ENCODE measurements at places on chromosomes 11 and 22.

DNA sequence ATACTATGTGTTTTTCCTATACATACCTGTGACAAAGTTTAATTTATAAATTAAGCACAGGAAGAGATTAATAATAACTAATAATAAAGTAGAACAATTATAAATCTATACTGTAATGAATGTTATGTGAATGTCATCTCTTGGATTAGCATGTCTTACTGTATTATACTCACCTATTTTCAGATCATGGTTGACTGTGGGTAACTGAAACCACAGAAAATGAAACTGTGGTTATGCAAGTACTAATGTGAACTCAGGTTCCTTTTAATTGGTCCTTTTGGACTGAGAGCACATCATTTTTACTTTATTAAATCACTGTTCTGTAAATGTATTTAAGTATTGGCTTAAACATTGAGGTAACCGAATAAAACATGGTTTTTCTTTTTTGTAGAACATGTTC, 108.8 kb downstream of the PPP6R3 start:
- no peak for DNase-seq

DNA sequence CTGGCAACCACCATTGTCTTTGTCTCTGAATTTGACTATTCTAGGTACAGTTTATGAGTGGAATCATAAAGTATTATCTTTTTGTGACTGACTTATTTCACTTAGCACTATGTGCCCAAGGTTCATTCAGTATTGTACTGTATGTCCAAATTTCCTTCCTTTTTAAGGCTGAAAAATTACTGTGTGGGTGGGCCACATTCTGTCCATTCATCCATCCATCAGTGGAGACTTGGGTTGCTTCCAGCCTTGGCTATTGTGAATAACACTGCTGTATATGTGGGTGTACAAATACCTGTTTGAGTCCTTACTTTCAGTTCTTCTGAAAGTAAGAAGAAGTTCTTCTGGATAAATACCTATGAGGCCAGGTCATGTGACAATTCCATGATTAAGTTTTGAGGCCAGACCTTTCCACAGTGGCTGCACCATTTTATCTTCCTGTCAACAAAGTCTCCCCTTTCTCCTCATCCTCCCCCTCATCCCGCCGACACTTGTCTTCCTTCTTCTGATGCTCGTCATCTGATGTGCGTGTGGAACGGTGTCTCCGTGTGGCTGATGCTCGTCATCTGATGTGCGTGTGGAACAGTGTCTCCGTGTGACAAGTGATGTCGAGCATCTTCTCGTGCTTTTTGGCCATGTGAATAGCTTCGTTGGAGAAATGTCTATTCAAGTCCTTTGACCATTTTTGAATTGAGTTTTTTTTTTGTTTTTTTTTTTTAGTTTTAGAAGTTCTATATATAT, 49.5 kb downstream of the SBF1 start:
- DNase-seq: no peak

- DNase-seq: no peak
Observed at GRCh38 chr11:60377401-60378136, 763 bp upstream of the MS4A7 start.

DNA sequence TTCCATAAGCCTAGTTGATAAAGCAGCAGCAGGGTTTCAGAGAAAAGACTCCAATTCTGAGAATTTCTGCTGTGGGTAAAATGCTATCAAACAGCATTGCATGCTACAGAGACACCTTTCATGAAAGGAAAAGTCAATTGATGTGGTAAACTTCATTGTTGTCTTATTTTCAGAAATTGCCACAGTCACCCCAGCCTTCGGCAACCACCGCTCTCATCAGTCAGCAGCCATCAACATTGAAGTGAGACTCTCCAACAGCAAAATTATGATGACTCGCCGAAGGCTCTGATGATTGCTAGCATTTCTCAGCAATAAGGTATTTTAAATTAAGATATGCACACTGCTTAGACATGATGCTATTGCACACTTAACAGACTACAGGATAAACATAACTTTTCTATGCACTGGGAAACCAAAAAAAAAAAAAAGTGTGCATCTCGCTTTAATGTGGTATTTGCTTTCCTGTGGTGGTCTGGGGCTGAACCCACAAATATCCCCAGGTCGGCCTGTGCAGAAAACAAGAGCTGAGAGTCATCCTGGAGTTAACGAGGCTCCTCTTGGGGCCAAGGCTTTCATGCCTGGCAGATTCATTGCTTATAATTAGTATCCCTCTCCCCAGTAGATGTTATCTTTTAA, 192.1 kb downstream of the CTTN start:
- no peak for DNase-seq

DNA sequence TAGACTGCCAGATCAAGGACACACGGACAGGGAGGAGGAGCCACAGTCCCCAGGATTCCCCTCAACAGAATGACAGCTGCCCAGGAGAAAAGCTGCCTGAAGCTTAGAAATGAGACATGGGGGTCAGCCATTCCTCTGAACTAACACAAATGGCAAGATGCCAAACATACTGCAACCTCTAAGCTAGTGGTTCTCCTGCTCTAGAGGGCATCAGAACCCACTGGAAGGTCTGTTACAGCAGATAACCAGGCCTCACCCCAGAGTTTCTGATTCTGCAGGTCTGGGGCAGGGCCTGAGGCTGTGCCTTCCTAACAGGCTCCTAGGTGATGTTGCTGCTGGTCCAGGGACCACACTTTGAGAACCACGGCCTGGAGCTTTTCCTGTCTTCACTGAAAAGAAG, 28.6 kb upstream of the BID start:
- DNase-seq: no peak

Data from mesenteric fat pad (tissue), 1 donor.